ENCODE measurements at places on chromosomes 6 and 20.

DNA sequence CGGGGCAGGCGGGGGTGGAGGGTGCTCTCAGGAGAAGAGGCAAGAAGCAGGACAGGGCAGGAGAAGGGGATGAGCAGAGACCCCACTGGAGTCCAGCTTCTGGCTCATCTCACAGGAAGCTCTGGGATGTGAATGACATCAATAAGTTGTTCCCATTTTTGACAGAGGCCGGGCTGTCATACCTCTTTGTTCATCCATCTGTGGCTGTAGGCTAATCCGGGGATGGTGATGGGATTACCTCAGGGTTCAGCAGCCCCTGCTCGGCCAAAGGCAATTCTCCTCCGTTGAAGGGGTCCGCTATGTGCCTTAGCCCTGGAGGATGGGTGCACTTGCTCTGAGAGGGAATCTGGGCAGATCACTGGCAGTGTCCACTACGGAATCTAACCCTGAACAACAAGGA lies 3.3 kb upstream of the TMC2 start:
- no peak for DNase-seq

GRCh38 chr6:53926505-53926904 lies 131.7 kb downstream of the LRRC1 start:
- DNase-seq, result no peak

DNA sequence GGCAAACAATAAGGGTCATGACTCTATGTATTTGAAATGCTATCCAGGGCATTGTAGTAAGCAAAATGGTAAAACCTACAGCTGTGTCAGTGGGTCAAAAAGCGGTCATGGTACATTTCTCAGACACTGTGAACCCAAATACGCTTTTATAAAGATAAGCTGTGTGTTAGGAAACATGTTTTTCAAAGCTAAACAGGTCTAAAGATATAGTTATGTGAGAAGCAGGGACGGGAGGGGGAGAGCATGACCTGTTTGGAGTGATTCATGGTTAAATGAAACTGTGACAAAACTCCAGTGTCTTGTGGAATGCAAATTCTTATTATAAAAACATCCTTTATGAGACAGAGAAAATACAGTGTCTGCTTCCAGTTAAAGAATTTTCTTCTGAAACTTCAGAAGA lies 205.4 kb upstream of the BMP2 start:
- DNase-seq, result no peak

DNA sequence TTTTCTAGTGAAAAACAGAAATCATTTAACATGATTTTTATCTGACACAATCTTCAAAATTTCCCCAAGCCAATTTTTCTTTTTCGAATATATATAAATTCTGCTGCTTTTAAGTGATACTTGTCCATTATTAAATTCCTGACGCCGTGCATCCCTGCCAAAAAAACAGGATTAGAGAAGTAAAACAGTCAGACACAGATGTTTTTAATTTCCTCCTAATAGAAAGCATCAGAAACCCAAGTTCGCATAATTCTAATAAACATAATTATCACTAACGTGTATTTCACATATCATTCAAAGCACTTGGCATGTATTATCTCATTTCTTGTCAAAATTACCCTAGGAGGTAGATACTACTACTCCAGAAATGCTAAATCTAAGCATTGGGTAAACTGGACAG lies 179.5 kb downstream of the ZFP64 start:
- no peak for DNase-seq

DNA sequence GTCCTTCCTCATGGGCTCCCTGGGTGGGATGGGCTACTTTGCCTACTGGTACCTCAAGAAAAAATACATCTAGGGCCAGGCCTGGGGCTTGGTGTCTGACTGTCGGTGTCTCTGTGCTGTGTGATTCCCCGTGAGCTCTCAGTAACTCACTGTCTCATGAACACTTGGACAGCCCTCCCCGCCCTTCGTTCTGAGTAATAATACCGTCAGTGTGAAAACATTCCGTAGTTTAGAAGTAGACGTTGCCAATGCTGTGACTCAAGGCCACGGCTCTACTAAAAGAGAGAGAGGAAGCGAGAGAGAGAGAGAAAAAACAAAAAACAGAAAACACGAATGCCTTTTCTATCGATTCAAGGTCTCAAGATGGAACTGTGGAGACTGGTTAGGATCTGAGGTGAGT lies 31.8 kb downstream of the FITM2 start:
- no peak for DNase-seq

DNA sequence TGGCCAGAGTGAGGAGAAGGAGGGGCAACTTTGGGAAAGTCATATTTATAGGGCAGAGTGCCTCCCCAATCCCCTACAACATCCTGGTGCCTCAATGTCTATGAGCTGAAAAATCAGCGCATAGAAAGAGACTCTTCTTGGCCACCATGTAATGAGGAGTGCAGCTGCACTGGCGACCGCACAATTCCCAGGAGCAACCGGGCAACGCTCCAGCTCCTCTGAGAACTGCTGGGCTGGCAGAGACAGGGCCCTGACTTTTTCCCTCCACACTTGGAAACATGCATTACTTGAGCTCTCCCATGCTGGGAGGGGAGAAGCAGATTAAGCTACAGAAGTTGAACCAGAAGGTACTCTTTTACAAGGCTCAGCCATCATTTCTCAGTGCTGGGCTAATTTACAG lies 31.4 kb upstream of the MARCKS start:
- no peak for DNase-seq

GRCh38 chr6:145798530-145798929 lies 16.1 kb downstream of the FBXO30 start:
- no peak for DNase-seq

DNA sequence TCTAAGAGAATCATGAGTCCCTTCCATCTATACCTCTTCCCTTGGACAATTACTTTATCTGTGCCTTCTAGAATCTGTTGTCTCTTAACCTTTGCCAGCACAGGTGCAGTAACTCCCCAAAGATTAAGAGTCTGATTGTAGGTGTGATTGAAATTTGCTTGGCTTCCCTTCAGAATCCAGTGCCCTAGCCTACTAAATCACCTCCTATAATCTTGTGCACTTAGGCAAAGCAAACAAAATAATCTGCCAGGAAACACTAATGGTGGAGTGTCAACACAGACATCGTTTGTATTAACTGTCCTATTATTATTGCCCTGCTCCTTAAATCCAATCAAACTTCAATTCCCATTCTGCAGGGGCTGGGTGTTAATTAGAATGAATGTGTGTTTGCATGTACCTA lies 28.0 kb downstream of the ID4 start:
- no peak for DNase-seq

GRCh38 chr6:28982476-28983266 lies 22.4 kb downstream of the ZNF311 start:
- DNase-seq, result no peak

DNA sequence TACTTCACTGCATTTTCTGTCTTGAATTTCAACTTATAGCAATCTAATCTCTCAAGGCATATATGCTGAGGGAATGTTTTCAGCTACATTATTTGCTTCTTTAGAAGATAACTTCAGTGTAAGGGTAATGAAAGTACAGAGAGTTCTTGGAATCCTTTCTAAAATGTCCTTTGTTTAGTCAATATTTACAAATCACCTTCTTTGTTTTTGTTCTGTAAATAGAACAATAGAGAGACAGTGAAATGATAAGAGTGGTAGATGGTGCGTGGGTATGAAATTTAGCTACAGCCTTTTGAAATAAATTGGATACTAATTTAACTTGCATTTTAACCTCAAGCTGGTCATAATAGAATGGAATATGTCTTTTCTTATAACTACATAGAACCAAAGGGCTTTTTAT lies 171.1 kb upstream of the MARCKS start:
- DNase-seq, result no peak

DNA sequence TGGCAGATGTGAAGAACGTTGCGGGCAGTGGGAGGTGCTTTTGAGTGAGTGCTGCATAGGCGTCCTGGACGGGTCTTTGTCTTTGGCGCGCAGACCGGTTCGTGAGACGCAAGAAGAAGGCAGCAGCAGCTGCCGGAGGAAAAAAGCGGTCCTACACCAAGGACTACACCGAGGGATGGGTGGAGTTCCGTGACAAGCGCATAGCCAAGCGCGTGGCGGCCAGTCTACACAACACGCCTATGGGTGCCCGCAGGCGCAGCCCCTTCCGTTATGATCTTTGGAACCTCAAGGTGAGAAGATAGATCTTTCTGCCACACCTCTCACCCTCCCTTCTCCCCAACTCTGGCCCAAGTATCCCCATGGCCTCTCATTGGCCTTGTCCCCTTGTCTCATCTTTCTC lies 1.1 kb downstream of the ABT1 start:
- DNase-seq, result no peak

DNA sequence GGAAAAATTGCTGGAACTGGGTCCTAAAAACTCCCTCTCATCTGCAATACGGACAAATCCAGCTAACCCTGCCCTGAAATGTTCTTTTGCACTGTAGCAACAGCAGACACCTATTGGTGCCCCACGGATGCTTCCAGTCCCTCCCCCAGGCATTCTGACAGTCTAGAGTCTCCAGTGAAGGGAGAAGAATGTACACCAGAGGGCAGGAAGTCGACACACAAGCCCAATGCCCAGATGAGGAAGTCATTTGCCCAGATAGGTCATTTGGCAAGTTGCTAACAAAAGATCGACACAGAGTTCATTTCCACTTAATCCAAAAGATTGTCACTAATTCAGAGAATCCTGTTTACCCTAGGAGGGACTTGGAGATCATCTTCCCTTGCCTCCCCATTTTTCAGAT lies 293.0 kb upstream of the PRDM1 start:
- no peak for DNase-seq

DNA sequence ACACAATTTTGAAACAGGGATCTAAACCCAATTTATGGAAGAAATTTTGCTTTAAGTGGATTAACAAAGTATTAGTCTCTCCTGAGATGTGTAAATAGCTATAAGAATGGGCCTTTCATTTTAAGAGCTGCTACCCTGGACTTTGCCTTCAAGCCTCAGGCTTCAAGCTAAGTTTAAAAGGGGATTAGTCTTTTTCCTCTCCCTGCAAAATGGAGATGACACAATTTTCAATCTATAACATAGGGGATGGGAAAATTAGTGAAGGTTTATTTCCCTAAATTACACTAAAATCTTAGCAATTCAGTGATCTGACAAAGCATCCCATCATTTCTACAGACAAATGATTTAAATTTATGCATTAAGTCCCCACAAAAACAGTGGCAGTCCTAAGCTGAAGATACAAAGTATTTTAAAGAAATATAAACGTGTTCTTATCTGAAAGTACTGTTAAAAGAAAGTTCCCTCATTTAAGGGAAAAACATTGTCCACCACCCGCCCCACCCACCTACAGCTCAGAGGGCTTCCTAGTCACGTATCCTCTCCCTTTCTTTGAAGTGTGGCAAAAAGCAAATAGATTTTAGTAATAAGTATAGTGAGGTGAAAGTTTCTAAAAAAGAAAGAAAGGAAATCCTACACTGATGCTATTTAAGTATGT lies 14.5 kb downstream of the ARHGAP18 start:
- no peak for DNase-seq

GRCh38 chr6:80622641-80623040 lies 516.2 kb downstream of the BCKDHB start:
- no peak for DNase-seq

GRCh38 chr20:3092611-3093379 lies 8.3 kb upstream of the AVP start:
- DNase-seq, result peak; percentile 12

DNA sequence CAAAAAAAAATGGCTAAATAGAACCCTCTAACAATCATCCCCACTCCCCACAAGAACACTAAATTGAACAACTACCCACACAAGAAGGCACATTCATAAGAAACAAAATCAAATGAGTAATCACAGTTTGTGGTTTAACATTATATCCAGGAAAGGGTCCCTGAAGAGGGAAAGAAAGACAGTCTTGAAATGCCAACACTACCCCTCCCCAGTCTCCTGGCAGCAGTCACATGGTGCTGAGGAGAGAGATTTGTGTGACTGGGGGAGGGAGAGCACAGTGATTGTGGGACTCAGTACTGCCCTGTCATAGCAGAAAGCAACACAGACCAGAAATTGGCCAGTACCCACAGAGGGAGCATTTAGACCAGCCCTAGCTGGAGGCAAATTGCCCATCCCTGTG lies 443.7 kb upstream of the BTBD3 start:
- no peak for DNase-seq

DNA sequence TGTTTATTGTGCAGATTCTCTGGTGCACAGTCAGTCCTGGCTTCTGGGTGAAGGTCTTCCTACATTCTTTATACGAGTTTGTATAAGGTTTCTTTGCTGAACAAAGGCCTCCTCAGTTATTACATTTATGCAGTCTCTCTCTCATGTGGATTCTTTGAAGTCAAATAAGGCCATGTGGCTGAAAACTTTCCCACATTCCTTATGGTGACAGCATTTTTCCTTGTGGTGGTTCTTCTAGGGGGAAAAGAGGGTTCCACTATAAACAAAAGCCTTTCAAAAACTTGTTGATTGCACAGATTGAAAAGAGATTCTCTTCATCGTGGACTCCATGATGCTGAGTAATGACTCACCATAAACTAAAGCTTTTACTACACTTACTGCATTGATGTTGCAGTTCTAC lies 19.2 kb downstream of the ZSCAN12 start:
- DNase-seq, result no peak

DNA sequence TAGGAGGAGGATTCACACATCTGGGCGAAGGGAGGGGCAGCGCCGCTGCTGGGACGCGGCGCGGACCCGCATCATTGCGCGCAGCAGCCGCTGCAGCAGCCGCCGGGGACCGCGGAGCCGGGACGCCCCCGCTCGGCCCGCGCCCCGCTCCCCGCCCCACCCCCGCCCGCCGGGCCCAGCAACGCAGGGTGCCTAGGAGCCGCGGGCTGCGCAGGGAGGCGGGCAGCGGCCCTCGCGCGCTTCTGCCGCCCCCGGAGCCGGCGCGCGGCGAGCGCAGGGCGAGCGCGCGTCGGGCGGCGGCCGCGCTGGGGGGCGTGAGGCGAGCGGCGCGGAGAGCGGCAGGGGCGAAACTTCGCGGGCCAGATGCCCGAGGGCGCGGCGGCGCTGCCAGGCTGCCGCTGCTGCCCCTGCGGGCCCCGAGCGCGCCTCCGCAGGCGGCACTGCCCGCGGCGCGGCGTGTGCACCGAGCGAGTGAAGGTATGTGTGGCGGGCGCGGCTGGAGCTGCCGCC lies at the start of gene NKAIN2:
TSS of gene NKAIN2 (plus strand) at position 362 of the 510 bp plus-strand sequence.
- no peak for DNase-seq

- no peak for DNase-seq
These were observed 10.5 kb upstream of the FAM83C start for GRCh38 chr20:35302421-35303335.

DNA sequence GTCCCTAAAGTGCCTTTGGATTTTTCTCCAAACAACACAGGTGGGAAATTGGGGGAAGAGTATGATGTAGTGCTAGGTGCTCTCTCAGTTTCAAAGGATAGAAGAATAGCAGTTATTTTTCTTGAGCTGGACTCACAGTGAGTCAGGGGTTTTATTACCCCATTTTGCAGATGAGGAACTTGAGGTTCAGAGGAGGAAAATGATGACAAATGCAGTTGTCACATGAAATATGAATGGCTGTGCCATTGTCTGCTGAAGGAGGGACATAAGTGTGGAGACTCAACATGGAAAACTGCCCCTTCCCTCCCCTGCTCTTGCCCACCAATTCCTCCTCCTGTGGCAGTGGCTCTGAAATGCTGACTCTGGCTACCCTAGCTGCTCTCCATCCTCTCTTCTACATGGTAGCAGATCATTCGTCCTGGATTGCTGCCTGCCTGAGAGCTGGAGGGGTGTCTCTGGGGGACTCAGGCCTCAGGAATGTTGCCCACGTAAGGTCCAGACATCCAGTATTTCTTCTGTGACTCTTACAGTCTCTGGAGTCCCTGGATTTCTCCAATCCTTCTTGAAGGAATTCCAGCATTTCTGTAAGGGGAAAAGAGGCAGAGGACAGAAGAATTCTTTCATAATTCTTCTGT lies 37.6 kb upstream of the EPB41L1 start:
- no peak for DNase-seq

GRCh38 chr20:60152792-60153191 lies 194.6 kb downstream of the CDH26 start:
- no peak for DNase-seq

Measured in stimulated activated CD8-positive, alpha-beta memory T cell treated with anti-CD3 and anti-CD28 coated beads, Interleukin-4, amount 100 ng/mL, for 4 hours (primary cell).